ENCODE measurements at places on chromosomes 16 and 17. TPM values are rescaled to one million over a fixed set of nuclear protein-coding genes. Genes with fewer than 3 reads are reported as not detected.

DNA sequence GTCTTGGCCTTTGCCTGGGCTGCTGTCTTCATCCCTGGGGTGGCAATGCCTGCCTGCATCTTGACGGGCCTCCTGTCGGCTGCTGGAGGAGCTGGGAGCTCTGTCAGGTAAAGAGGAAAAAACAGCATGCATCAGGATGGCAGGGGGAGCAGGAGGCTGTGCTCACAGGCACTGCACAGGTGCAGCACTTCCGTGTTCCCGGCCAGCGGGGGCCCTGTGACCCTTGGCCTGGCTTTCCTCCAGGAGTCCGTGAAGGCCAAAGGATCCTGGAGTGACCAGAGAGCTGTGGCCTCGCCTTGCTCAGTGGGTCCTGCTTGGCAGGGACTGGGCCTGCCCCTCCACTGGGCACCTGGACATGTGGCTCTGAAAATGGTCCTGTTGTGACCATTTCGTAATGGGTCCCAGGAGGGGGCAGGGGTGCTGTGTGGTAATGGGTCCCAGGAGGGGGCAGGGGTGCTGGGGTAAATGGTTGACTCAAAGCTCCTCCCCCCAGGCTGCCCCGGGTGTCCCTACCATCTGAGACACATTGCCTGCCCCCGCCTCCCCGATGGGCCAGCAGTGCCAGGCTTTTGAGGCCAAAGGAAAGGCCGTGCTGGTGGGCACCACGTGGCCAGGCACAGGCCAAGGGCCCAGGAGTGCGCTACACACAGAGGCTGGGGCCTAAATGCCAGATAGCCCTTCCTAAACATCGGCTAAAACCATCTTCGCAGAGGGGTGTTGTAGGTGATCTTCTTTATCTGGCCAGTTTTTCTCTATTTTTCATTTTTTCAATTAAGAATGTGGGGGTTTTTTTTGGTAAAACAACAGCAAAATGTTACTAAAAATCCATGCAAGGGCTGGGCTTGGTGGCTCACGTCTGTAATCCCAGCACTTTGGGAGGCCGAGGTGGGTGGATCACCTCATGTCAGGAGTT is 4.0 kb upstream of the FASN start:
- no peak for DNase-seq

GRCh38 chr17:50961282-50962220 is 95.4 kb upstream of the TOB1 start:
- DNase-seq: no peak

GRCh38 chr17:9386401-9386800 is 189.2 kb downstream of the STX8 start:
- peak; percentile 82 for DNase-seq

- no peak for DNase-seq
Observed at GRCh38 chr16:1471569-1472194, 3.1 kb downstream of the CLCN7 start.

- DNase-seq: peak; percentile 85
Observed at GRCh38 chr17:75832164-75832651, 12.0 kb downstream of the UNC13D start.

DNA sequence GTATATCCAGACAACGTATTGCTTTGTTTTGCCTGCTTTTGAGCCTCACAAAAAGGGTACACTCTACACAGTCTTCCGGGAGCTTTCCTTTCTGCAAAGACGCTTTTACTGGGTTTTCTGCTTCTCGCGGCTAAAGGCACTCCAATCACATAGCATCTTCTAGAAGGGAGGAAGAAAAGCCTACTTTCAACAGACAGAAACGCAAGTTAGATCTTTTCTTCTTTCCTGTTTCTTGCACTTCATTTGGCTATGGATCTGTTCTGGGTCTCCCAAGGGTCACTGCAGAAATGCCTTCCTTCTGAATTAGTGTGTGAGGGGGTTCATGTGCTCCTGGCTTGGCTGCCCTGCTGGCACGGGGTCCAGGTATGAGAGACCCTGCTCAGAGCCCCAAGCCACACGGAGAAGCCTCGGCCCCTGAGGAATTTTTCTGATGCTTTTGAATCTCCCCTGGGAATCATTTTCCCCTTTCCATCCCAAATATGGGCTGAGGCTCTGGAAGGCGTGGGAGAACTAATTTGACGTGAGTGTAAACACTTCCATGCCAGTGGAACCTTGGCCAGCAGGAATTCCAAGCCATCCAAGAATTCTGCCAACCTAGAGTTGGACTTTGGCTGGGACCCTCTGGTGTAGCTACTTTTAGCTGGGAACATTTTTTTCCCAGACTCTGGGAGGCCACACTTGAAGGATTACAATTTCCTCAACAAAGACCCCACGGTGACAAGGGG is 49.6 kb upstream of the NKD1 start:
- no peak for DNase-seq

GRCh38 chr16:68704232-68704867 is 32.7 kb upstream of the CDH1 start:
- peak; percentile 76 for DNase-seq

- peak; percentile 76 for DNase-seq
Observed at GRCh38 chr17:9050801-9051401, 29.6 kb downstream of the NTN1 start.

GRCh38 chr16:85303354-85303883 is 191.1 kb upstream of the CIBAR2 start:
- DNase-seq: peak; percentile 68

DNA sequence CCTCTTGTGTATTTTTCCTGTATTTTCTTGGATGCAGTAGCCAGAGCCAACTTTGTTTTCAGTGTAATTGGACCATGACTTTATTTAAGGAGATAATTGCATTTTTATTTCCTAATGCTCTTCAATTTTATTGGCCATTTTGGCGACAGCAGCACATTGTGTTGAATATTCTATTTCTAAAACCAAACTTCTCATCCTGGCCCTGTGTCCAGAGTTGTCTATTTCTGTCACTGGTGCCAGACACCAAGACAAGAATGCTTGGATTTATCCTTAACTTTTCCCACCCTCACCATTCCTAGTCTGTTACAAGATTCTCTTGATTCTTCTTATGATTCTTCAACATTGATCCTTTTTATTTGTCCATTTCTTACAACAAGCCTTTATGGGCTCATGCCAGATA is 37.1 kb downstream of the ARHGAP44 start:
- DNase-seq: no peak

DNA sequence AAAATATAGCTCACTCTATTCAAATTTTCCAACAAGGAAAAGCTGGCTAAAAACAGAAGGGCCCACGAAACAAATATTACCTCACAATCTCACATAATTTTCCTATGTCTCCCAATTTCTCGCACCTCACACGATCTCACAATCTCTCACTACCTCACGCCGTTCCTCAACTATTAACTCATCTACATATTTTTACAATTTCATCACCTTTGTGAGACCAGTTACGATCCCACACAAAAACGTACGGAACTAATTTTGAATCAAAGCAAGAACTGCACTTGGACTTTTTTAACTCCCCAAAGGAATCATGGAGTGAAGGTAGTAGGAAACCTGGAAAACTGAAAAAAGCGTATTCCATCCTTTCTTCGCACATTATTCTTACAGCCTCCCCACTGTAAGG is 1.1 kb downstream of the CBX1 start:
- peak; percentile 5 for DNase-seq

- no peak for DNase-seq
Observed at GRCh38 chr16:86217001-86217890, 293.1 kb upstream of the FOXF1 start.

DNA sequence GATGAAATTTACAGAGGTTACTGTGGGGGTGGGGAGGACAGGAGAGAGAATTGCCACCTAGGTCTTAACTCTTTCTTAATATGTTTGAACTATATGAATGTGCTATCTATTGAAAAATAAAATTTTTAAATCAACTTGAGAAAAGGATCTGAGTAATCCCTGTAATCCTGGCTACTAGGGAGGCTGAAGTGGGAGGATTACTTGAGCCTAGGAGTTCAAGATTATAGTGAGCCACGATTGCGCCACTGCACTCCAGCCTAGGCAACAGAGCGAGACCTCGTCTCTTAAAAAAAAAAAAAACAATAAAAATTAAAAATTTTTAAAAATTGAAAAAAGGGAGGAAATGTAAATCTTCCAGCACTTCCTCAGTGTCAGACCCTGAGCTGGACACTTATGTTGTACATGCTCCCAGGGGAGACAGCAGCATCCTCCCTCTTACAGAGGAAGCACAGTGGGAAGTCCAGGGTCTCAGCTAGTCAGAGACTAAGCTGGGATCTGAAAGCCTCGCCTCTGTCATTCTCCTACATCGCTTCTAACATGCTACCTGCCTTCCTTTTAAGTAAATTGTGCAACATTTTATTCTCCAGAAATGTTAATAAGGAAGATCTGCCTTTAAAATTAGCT is 21.9 kb downstream of the PMM2 start:
- DNase-seq: no peak

DNA sequence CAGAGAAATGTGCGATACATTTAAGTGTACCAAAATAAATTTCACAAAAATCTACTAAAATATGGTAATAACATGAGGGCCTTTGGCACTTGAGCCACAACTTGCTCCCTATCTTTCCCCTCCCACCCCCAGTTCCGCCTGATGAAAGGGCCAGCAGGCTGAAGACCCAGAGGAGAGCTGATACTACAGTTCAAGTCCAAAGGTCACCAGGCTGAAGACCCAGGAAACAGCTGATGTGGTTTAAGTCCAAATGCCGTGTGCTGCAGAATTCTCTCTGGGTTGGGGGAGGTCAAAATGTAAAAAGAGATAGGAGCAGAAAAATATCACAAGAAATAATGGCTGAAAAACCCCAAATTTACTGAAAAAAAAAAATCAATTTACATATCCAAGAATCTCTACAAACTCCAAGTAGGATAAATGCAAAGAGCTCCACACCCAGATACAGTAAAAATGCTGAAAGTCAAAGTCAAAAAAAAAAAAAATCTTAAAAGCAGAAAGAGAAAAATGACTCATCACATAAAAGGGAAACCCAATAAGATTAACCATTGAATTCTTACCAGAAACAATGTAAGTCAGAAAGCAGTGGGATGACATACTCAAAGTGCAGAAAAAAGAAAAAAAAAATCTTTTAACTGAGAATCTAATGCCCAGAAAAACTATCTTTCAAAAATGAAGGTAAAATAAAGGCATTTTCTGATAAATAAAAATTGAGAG is 452.1 kb upstream of the ASIC2 start:
- no peak for DNase-seq

DNA sequence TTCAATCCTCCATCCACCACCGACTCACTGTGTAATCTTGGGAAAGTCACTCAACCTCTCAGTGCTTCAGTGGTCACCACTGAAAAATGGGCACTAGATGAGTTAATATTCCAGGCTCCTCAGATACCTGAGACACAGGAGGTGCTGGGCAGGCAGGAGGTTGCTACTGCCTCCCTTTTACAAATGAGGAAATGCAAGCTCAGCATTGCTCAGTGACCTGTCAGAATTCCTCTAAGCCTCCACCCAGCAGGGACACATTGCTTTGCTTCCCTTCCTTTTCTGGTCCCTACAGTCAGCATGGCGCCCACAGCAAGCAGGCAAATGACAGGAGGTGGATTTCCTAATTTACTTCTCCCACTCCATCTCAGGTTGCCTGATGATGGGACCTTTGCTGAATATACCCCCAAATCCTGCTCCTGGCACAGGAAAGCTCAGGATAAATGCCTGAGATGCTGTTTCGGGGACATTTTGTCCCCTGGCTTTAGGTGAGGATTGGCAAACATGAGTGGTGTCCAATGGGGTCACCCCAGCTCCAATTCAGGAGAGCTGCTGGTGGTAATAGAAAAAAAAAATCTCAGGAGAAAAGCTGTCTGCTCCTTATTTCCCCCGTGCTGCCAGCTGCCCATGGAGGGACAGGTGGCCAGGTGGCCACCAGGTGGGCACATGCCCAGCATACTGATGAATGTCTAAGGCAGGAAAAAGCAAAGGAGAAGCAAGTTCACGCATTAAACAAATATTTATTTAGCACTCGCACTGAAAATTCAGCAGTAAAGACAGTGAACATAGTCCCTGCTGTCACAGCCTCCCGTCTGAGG is 5.0 kb upstream of the KRT13 start:
- DNase-seq: no peak

DNA sequence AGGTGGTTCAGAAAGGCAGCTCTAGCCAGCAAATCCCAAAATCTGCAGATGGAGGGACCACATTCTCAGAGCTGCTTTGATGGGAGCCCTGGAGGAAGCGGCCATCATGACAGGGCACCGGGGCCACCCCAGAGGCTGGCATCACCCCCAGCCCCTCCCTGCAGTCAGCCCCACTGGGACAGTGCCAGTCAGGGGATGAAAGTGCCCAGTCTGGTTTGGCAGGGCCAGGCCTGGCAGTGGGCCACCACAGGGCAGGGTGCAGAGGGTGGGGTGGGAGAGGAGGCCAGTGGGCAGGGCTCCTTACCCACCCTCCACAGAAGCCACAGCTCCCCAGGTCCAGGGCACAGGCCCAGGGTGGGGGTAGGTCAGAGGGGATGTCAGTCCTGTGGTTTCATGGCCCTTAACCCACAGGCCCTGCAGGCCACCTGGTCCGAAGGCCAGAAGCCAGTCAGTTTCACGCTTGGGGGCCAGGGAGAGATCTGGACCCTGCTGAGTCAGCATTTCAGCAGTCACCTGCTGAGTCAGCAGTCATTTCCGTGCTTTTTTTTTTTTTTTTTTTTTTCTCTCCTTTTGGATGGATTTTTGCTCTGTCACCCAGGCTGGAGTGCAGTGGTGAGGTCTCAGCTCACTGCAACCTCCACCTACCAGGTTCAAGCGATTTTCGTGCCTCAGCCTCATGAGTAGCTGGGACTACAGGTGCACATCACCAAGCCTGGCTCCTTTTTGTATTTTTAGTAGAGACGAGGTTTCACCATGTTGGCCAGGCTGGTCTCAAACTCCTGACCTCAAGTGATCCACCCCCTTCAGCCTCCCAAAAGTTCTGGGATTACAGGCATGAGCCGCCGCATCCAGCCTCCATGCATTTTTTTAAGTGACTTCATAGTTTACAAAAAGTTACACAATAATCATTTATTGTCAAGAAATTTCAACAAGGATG is 10.4 kb downstream of the SLC25A10 start:
- no peak for DNase-seq

The SPNS3 gene
- total RNA-seq: 0.11 TPM

The KIFC3 gene
- total RNA-seq: 40.9 TPM

The TBC1D3H gene
- not detected for total RNA-seq

The C17orf100 gene
- total RNA-seq: 0.71 TPM

The ABCC6 gene
- total RNA-seq: not detected

The NHERF2 gene
- 41.8 TPM for total RNA-seq

The CDH13 gene
- total RNA-seq: 36.5 TPM

The KRTAP2-2 gene
- total RNA-seq: not detected

The NRN1L gene
- not detected for total RNA-seq

The PRKCB gene
- total RNA-seq: 3.6 TPM

The ABCC11 gene
- total RNA-seq: not detected
